ENCODE measurements at places on chromosomes 3 and 15.

- no peak for DNase-seq
Observed at GRCh38 chr3:27584874-27585273, 100.7 kb upstream of the SLC4A7 start.

DNA sequence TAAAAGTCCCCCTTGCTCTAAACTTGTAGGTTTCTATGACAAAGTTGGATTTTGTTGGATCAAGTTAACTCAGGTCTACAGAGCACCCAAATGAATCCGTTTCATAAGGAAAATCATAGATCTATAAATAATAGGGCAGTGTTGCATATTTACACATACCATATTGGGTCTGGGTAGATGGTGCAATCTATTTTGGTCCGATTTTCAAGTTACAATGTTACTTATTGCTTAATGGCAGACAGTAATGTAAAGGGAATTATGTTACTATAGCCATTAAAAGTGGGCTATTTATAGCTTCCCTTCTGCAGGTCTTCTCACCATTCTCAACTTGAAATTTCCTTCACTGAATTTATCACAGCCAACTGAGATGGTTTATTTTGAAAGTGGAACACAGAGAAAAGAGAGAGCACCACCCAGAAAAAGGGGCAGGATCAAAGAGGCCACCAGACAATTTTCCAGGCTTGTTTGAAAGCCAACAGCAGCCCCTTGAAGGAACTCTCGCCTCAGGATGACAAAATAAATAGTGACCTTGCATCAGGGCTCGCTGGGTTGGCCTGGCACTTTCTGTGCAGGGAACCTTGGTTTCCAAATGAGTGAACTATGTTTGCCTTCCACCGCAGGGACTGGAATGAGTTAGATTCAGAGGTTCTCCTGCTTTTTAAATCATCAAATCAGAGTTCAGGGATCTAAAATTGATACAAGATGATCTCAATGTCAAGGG is 260.2 kb upstream of the HES1 start:
- no peak for DNase-seq

GRCh38 chr3:6528951-6529350 is 332.0 kb upstream of the GRM7 start:
- no peak for DNase-seq

- DNase-seq: no peak
Observed at GRCh38 chr3:12237912-12238650, 50.8 kb upstream of the PPARG start.

DNA sequence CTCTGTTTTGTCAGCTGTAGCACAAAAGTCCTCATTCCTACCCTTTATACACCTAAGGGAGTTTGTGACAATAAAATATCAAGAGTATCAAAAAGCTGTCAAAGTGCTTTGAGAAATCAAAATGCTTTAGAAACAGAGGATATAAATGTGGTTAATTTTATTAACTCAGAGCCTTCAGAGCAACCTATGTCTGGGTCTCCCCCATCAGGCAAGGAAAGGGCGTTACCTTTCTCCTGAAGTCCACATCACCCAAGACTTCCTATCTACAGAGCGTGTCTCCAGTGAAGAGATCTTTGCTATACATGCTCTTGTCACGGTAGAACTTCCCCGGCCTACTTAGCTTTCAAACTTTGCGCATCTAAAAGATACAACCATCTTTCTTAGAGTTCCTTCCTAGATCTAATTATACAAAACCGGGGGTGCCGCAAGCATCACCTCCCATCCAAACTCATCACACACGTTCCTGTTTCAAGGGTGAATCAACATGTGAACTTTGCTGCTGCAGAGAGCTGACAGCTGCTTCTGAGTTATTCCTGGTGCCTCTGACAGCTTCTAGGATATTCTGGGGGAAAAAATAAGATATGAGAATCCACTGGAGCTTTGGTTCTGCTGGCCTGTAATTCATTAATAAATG is 93.0 kb downstream of the RARB start:
- no peak for DNase-seq

- DNase-seq: no peak
Observed at GRCh38 chr3:67559029-67559605, 95.3 kb downstream of the SUCLG2 start.

DNA sequence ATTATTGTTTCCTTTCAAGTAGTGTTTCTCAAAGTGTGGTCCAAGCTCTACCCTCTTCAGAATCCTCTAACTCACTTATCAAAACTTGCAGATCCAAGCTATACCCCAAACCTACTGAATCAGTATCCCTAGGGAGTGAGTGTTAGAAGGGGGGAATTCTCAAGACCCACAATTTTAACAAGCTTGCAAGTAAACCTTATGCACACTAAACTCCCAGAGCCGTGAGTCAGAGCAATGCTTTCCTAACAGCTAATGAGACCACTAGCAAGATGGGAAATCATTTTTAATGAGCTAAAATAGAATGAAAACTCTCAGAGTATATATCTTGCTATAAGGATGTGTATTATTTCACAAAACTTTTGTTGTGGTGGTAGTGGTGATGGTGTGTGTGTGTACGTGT is 41.1 kb upstream of the SRGAP3 start:
- no peak for DNase-seq

GRCh38 chr15:69616558-69616957 is 163.9 kb downstream of the RPLP1 start:
- no peak for DNase-seq

DNA sequence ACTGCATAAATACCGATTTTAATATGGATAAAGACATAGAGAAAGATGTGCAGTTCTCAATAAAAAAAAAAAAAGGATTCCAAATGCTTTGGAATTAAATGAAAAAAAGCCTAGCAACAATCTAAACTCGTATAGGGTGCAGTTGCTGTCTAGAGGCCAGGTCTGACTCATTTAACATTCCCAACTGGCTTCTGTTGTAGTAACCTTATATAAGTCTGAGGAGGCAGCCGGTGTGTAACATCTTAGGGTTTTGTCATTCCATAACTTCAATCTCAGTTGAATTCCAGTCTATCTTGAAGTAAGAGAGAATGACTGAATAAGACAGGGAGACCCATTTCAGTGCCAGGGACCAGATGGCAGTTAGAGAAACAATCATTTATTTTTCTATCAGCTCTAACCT is 6.5 kb downstream of the PDCD10 start:
- DNase-seq: no peak

GRCh38 chr15:38242055-38242454 is 10.6 kb upstream of the SPRED1 start:
- no peak for DNase-seq

DNA sequence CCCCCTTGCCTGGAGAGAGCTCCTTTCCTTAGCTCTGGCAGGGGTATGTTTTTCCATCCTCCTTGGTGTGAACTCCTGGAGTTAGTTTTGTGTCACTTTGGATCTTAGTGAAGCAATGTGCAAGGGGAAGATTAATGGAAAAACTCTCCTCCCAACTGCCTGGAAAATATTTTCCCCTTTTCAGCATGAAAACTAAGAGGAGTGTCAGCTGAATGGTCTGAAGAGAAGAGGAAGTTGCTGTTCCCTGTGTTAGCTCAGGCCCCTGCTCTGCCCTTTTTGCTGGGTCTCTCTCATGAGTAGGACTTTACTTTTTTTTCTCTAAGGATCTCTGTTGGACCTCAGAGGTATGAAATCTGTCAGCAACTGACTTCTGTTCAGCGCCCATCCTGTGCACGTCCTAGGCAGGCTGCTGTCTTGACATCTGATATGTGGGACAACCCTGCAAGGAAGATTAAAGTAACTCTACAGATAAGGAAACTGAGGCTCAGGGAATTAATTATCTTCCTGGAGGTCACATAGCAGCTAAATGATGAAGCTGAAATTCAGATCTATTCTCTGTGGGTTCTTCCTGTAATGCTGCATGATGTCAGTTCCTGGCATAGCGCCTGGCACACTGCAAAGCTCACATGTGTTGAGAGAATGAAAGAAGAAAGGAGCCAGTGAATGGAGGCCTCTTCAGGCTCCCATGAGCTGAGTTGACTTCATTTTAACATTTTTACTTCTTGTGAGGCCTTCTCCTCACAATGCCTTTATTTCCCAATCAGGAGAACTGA is 109.7 kb upstream of the GALNT15 start:
- peak; percentile 61 for DNase-seq

- no peak for DNase-seq
Observed at GRCh38 chr3:38149708-38150107, 11.2 kb downstream of the MYD88 start.

- DNase-seq: no peak
Observed at GRCh38 chr3:117892431-117892841, 1142.2 kb downstream of the IGSF11 start.

DNA sequence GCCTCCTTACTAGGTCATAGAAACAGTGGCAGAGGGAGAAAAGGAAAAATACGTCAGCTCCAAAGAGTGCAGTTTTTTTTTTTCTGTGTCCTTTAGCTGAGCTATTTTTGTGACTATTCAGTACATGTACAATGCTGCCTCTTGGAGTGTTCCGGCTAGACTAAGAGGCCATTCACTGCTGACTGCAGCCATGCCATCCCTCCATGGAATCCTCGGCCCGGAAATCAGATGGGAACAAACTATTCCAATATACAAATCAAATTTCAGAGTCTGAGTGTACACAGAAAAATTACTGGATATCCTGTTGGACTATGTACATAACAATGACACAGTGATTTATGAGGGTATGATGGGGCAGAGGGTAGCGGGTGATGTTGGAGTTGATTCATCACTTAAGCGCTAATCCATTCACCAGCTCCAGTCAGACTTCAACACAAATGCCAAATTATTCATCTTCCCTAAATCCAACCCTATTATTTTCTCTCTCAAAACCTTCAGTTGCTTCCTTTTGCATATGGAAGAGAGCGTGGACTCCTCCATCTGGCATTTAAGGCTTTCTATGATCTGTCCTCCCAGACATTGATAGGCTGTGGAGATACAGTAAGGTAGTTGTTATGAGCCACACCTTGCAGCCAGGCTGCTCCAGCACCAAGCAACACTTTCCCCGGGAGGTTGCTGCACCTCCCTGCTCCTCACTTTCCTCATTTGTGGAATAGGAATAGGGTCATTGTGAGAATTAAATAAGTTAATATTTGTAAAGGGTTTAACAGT is 109.1 kb downstream of the LPP start:
- DNase-seq: no peak

DNA sequence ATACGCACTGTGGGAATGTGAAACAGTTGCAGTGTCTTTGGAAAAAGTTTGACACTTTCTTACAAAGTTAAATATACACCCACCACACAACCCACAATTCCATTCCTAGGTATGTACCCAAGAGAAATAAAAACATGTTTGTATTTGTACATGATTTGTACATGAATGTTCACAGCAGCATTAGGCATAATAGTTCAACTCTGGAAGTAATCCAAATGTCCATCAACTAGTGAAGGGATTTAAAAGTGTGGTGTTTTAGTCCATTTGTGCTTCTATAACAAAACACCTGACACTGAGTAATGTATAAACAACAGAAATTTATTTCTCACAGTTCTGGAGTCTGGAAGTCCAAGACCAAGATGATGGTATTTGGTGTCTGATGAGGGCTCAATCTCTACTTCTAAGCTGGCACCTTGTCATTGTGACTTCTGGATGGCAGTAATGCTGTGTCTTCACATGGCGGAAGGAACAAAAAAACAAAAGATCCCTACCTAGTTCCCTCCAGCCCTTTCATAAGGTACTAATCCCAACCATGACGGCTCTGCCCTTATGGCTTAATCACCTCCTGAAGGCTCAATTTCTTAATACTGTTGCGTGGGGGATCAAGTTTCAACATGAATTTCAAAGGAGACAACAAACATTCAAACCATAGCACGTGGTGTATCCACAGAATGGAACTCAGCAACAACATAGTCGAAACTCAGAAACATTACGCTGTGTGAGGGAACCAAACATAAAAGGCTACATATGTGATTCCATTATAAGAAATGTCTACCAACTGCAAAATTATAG is 120.5 kb downstream of the AQP9 start:
- no peak for DNase-seq

DNA sequence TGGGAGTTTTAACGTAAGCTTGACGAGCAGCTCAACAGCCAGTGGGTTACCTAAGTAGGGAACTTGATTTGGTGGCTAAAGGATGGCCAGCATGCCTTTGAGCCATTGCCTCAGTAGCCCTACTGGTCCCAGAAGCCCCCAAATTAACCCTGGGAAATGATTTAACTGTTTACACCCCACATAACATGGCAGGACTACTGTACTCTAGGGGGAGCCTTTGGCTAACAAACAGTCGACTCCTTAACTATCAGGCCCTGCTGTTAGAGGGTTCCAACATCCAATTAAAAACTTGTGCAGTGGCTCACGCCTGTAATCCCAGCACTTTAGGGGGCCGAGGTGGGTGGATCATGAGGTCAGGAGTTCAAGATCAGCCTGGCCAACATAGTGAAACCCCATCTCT is 9.4 kb upstream of the SMCO1 start:
- no peak for DNase-seq

- DNase-seq: no peak
Observed at GRCh38 chr15:67690936-67691335, 134.4 kb upstream of the SKOR1 start.

- DNase-seq: no peak
Observed at GRCh38 chr3:197513953-197514785, 41.6 kb downstream of the BDH1 start.

GRCh38 chr3:47802734-47803479 is at the start of gene DHX30:
Gene DHX30, plus strand, starts transcription at chr3:47803138. Its CDS starts 7,546 bp downstream, at chr3:47810684.
- peak; percentile 92 for DNase-seq

DNA sequence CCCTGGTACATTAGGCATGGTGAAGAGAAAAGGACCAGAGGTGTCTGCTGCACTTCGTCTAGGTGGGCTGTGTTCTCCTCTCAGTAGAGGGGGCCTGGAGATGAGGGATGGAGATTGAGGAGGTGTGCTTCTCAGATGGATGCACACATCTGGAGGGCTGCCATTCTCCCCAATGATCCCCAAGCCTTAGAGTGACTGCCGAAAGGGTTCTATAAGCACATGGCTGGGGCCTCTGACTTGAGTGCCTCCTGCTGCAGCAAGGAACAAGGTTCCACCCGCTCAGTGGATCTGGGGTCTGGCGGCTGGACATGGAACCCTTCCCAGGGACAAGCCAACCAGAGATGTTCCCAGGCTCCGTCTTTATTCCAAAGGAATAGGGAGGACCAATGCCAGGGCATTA is 66.8 kb downstream of the CPN2 start:
- DNase-seq: no peak

DNA sequence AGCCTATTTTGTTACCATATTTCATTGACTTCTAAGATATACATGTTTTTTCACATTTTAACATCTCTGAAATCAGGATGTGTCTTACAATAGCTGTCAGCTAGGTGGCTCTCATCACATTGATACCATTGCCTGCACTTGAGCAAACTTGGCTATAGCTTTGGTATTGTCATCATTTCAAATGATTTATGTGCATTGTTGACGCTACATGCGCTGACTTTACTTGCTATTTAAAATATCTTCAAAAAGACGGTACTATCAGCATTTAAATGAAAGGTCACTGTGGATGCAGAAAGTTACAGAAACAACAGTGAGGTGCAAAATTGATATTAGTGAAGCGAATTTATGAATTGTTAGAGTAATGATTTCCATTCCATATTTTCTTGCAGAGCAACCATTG is 54.0 kb upstream of the ABHD2 start:
- DNase-seq: no peak

GRCh38 chr3:70646635-70647034 is 334.2 kb upstream of the MDFIC2 start:
- no peak for DNase-seq

GRCh38 chr15:95017666-95018328 is 786.4 kb downstream of the MCTP2 start:
- DNase-seq: no peak
